ENCODE measurements at places on chromosomes 2 and 18.

- no peak for DNase-seq
Observed at GRCh38 chr2:168089200-168089599, 158.2 kb downstream of the STK39 start.

DNA sequence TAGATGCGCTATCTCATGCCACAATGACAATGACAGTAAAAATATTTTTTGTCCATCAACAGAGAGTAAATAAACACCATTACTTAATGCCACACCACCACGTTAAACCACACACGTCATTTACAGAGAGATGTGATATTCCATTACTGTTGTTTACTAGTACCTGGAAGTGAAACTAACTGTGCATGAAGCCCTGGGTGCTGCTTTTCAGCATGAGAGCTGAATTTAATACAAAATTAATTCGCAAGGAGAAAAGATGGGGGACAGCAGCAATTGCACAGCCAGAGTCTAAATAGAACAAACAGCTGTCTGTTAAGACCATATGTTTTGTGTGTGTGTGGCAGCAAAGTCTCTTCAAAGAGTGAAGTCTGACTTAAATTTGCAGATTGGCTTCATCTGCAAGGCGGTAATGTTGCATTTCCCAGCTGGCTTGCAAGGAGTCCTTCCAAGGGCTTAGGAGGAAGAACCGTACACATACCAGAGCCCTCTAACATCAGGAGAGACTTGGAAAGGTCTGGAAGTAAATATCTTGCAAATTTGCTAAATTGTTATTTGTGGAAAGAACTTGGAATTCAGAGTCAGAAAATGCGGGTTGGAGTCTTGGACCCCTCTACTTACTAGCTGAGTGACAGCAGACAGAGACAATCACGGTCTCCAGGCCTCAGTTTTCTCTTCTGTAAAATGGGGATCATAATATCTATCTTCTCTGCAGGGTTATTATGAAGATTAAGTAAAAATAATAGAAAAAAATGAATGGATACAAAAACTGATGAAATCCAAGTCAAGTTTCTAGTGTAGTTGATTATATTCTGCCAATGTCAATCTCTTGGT is 127.6 kb downstream of the ALPK2 start:
- no peak for DNase-seq

- DNase-seq, result no peak
Observed at GRCh38 chr2:29323301-29323700, 208.1 kb downstream of the CLIP4 start.

- DNase-seq, result no peak
Observed at GRCh38 chr2:101064505-101064867, 62.4 kb downstream of the RPL31 start.

GRCh38 chr2:207926133-207926988 is 99.0 kb downstream of the PLEKHM3 start:
- no peak for DNase-seq

DNA sequence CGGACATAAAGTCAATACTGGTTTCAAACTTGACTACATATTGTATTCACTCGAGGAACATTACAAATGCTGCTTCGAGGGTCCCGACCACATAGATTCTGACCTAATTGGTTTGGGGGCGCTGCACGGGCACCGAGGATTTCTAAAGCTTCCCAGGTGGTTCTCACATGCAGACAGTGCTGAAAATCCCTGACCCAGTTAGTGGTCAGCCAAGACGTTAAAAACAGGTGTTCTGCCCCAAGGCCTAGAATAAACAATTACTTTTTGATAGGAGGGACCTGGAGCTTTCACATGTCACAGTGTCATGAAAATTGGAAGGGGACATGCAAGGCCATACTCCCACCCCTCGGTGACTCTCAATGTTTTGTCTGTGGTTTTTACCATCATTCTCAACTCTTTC is 368.9 kb downstream of the RNF144A start:
- no peak for DNase-seq

DNA sequence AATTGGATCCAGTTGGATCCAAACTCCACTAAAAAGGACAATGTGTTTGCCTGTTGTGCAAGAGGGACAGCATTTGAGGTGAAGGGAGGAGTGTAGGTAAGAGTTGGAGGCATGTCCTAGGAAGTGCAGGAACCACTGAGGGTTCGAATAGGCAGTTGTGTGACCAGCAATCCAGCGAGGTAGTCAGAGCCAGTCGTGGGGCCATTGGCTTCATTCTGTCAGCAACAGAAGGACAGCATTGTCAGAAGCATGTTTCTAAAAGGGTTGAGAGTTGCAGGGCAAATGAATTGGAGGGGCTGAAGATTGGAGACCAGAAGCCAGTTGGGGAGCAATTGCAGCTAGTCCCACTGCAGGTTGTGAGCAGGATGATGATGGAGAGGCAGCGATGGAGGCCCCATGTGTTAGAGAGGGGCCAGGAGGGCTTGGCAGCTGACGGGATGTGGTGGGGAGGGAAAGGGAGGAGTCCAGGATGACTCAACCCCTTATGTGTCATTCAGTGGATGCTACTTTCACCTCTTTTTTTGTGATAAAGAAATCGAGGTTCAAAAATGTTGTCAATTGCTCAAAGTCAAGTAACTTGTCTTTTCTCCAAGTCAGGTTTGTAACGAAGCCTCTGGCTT is 96.7 kb upstream of the SIX3 start:
- no peak for DNase-seq

DNA sequence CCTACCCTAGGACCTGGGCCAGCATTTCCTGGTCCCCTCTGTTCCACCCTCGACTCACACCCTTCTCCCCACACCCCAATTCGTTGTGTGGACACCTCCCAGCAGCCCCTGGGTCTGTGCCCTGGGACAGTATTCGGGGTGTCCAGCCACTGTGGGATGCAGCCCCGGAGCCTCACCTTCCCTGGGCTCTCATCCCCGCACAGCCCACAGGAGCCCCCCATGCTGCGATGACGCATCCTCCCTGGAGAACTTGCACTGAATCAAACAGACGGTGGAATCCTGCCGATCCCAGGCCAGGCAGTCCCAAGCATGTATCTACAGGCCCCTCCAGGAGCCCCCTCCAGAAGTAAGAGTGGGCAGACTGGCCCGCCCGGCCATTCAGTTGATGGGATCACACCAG is 9.7 kb downstream of the ITM2C start:
- no peak for DNase-seq

- DNase-seq, result no peak
Observed at GRCh38 chr2:121804997-121805765, 49.7 kb downstream of the TSN start.

DNA sequence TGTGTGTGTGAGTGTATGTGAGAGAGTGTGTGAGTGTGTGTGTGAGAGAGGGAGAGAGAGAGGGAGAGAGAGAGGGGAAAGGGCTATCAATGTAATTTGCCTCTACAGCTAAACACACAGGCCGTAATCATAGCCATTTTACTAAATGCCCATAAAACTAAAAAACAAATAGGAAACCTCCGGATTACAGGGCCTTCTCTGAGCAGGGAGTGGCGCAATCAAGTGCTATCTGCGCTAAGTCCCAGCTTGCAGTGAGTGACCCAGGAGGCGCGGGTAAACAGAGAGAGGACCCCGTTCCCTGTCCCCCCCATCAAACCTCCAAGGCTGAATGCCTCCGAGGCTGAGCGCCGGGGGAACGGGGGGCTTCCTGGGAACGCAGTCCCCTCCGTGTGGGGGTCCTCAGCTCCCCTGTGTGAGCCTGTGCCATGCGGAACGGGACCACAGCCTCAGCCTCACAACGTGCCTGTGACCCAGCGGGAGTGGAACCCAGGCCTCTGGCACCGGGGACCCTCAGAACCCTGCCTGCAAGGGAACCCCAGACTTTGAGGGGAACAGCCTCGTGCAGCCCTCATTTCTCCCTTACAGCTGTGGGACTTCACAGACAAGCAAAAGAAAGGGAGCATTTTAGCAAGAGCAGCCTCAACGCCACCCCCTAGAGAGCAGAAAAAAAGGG is 54.7 kb upstream of the ID2 start:
- DNase-seq, result no peak
